ENCODE measurements at places on chromosomes 12 and 14. TPM values are rescaled to one million over a fixed set of nuclear protein-coding genes. Genes with fewer than 3 reads are reported as not detected.

The TMEM229B gene
- 27.3 TPM for total RNA-seq

The NOS1 gene
- total RNA-seq: 2.8 TPM

The KANSL2 gene
- 43.5 TPM for total RNA-seq

The DHRS1 gene
- total RNA-seq: 35.2 TPM

The PRIMA1 gene
- total RNA-seq: 0.40 TPM

The PLBD1 gene
- 11.8 TPM for total RNA-seq

The RHEBL1 gene
- not detected for total RNA-seq

The KRT75 gene
- not detected for total RNA-seq

All from thyroid gland (tissue), 4 donors.